ENCODE measurements at places on chromosomes 2 and 18.
A peak's percentile ranks its signal among the peaks of the same experiment; 100 is the strongest.

DNA sequence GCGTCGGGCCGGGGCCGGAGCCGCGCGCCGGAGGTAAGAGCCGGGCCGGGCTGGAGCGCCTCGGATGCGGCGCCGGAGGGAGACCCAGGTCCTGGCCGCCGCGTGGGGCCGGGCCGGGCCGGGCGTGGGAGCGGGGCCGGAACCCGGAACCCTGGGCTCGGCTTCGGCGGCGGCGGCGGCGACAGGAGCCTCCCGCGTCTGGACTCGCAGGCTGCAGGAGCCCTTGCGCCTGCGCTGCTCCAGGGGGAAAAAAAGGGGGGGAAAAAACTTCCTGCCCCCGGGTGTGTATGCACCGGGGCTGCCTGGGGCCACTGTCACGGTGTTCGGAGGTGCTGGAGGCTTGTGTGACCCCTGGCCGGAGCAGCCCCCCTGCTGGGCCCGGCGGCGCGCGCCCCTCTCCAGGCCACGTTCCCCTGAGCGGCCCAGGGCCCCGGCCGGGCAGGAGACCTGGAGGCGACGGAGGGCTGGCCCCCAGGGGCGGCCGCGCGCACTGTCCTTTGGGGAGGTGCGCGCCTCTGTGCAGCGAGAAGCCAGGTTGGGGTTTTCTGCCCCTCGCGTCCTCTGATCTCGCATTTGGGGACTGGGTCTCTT is 864 bp downstream of the KLHL29 start:
- H3K36me3 ChIP-seq: no peaks in the 10 kb centered on the region
- DNase-seq: no peak
- peaks cover 15% of the 10 kb centered on the region for H3K4me1 ChIP-seq
- peak overlapping the region; percentile 67 for H3K4me3 ChIP-seq
- H3K27ac ChIP-seq: no peak overlapping the region

DNA sequence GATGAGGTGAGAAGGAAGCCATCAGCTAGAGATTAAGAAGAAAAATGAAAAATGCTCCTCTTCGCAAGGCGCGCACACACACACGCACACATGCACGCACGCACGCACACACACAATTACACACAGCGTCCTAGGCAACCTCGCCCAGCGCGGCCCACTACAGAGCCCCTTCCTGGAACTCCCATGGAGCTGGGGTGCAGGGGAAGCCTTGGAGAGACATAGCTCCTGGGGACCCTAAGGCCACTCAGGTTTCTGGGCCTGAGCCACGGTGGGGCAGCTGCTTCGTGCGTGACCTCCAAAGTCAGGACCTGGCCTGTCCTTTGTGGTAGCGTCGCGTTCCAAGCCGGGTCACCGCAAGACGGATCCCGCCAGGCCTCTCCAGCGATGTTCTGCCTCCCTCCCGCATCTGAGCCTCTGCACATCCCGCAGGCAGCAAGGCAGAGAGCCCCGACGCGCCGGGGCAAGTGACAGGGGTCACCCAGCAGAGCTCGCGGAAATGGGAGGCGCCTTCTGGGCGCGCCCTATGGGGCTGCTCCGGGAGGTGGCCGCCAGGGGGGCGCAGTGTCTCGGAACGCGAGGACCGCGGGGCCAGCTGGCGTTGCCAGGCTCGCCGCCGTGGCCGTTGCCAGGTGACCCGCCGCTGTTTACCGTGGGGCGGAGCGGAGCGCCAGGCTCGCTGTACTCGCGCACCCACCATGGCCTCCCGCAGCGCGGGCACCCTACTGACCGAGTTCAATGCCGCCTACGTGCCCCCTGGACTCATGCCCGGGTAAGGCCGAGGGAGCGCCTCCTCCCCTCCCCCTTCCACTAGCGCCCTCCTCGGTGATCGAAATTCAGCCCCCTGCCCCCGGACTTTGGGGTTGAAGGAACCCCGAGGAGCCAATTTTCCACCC is 79.0 kb downstream of the CIB4 start:
- H3K4me3 ChIP-seq: peak overlapping the region; percentile 38
- peaks cover 19% of the 10 kb centered on the region for H3K27me3 ChIP-seq
- H3K36me3 ChIP-seq: no peaks in the 10 kb centered on the region

- H3K4me1 ChIP-seq: no peaks in the 10 kb centered on the region
- no peak for DNase-seq
- no peaks in the 10 kb centered on the region for H3K27me3 ChIP-seq
- H3K4me3 ChIP-seq: no peak overlapping the region
- no peak overlapping the region for H3K27ac ChIP-seq
Observed at GRCh38 chr2:72330652-72331051, 183.0 kb upstream of the CYP26B1 start.

DNA sequence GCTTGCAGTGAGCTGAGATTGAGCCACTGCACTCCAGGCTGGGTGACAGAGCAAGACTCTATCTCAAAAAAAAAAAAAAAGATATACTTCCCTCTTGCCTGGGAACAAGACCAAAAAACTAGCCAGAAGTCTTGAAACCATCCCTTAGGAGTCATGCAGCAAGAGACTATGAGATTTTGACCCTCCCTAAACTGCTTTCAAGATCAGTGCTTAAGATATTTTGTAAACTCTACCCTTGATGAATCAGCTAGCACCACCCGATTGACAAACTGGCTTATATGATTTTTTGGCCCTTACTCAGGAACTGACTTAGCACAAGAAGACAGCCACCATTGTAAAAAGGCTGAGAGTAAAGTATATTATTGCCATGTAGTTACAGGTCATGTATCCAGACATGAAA is 3.8 kb downstream of the SULT1C3 start:
- no peaks in the 10 kb centered on the region for H3K4me1 ChIP-seq
- H3K27me3 ChIP-seq: peaks cover 3% of the 10 kb centered on the region
- H3K36me3 ChIP-seq: no peaks in the 10 kb centered on the region

DNA sequence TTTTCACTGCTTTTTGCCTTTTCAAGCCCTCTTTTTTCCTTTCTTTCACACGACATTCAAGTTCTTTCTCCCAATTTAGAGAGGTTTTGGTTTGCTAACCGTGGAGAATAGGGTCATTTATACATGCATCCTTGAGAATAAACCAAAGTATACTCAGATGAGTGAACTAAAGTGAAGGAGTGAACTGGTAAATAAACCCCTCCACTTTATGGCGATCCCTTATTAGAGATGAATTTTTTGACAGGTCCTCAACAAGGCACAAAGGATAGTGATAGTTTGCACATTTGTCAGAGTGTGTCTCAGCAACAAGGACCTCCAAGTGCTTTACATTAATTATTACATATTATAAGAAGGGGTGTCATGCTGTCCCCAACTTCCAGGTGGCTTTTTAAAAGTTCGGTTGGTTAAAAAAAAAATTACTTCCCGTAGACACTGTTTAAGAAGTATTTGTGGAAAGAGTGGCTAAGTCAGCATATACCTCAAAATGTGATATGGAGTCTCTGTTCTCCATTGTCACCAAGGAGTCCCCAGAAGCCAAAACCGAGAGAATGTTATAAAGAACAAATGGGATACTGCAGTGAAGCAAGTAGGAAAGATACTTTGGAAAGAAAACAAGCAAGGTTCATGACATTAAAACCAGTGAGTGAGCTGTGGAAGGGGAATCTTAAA is 1.7 kb upstream of the SLC40A1 start:
- peaks cover 26% of the 10 kb centered on the region for H3K4me1 ChIP-seq
- DNase-seq: no peak
- H3K4me3 ChIP-seq: peak overlapping the region; percentile 41
- H3K27ac ChIP-seq: no peak overlapping the region
- H3K36me3 ChIP-seq: no peaks in the 10 kb centered on the region
- peaks cover 15% of the 10 kb centered on the region for H3K27me3 ChIP-seq

GRCh38 chr2:98804265-98804650 is 73.3 kb upstream of the MGAT4A start:
- no peaks in the 10 kb centered on the region for H3K36me3 ChIP-seq
- H3K27ac ChIP-seq: no peak overlapping the region
- peaks cover 2% of the 10 kb centered on the region for H3K27me3 ChIP-seq
- no peak for DNase-seq

DNA sequence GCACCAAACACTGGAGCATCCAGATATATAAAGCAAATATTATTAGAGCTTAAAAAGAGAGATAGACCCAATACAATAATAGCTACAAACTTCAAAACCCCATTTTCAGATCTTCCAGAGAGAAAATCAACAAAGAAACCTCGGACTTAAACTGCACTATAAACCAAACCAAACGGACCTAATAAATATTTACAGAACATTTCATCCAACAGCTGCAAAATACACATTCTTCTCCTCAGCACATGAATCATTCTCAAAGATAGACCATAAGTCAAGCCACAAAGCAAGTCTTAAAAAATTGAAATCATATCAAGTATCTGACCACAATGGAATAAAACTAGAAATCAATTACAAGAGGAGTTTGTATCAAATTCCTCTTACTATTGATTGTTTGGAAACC is 140.2 kb upstream of the OTOS start:
- peaks cover 5% of the 10 kb centered on the region for H3K27me3 ChIP-seq
- no peaks in the 10 kb centered on the region for H3K36me3 ChIP-seq
- H3K4me1 ChIP-seq: no peaks in the 10 kb centered on the region
- H3K27ac ChIP-seq: no peak overlapping the region
- no peak overlapping the region for H3K4me3 ChIP-seq

- H3K27me3 ChIP-seq: peaks cover 6% of the 10 kb centered on the region
- H3K27ac ChIP-seq: no peak overlapping the region
- H3K36me3 ChIP-seq: no peaks in the 10 kb centered on the region
- H3K4me1 ChIP-seq: peaks cover 23% of the 10 kb centered on the region
- H3K4me3 ChIP-seq: no peak overlapping the region
Observed at GRCh38 chr2:907706-908105, 42.9 kb upstream of the SNTG2 start.

- DNase-seq: no peak
- H3K27ac ChIP-seq: no peak overlapping the region
- no peak overlapping the region for H3K4me3 ChIP-seq
Observed at GRCh38 chr18:57730146-57730545, 73.0 kb downstream of the ATP8B1 start.

DNA sequence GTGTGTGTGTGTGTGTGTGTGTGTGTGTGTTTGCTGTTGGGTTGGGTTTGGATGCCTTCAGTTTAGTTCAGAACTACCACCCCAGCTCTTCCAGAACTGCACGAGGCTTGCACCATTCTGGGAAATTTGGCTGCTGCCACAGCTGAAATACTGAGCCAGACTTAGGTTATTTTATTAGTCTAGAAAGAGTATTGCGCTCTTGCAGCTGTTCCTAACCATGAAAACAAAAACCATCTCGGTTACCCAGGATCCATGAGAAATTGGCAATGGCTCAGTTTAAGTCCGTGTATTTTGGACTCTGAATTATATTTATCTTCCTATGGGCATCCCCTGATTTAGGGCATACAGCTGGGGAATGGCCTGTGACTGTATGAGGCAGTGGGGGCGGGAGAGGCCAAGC is 83.2 kb downstream of the TANC1 start:
- H3K4me3 ChIP-seq: no peak overlapping the region
- H3K27ac ChIP-seq: no peak overlapping the region
- H3K36me3 ChIP-seq: peaks cover 10% of the 10 kb centered on the region

DNA sequence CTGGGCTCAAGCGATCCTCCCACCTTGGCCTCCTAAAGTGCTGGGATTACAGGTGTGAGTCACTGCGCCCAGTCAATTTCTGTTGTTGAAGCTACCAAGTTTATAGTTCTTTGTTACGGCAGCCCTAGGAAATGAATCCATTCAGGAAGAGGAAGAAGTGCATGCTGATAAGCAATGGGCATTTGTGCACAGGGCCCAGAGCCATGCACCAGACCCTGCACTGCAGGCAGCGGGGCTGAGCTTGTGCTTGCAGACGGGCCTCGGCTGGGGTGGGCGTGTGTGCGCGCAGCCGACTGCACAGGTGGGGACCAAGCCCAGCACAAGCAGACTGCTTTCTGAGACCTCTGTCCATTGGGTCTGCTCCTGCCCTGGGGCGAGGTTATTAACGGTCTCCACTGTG is 144.6 kb downstream of the CABLES1 start:
- H3K36me3 ChIP-seq: peaks cover 23% of the 10 kb centered on the region
- H3K4me3 ChIP-seq: no peak overlapping the region
- peaks cover 4% of the 10 kb centered on the region for H3K27me3 ChIP-seq
- H3K27ac ChIP-seq: no peak overlapping the region

All from immature natural killer cell (primary cell).